Stimulated activated CD8-positive, alpha-beta memory T cell treated with anti-CD3 and anti-CD28 coated beads, Interleukin-7, amount 100 ng/mL, for 1 hour (primary cell): ENCODE measurements at places on chromosomes 3 and 15.

- no peak for DNase-seq
Observed at GRCh38 chr3:138381413-138381901, 33.1 kb downstream of the MRAS start.

- DNase-seq = no peak
Observed at GRCh38 chr15:67778968-67779548, 46.3 kb upstream of the SKOR1 start.

DNA sequence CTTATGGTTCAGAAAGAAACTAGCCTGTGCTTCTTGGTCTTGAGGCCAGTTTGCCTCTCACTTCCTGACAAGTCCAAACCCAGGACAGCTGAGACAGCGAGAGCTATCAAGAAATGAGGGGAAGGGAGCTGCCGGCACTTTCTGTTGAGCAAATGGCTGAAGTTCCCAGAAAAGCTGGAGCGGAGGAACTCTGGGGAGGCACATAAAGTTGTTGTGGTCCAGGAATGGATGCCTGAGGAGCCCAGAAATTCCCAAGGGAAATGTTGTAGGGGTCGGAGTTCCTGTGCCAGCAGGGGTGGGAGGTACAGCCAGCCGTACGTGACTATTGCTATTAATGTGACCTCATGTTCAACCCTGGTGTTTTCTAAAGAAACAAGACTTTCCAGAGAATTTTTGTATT, 98.8 kb upstream of the TNFAIP8L3 start:
- DNase-seq = no peak

DNA sequence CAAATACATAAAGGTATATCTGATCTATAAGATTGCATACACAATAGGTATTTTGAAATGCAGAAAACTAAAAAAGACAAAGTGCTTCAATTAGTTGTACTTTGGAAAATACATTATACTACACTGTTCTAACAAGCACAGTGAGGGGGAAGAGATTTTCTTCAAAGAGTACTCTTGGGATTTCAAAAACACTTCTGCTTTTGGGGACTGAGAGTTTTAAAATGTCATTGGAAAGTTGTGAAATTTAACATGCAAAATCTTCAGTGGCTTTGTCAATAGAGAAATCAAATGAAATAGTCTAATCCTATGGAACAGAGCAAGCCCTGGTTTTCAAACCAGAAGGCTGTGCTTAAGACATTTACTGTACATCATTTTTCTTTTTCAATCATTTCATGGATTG, 322.2 kb upstream of the SEMA6D start:
- DNase-seq = no peak

DNA sequence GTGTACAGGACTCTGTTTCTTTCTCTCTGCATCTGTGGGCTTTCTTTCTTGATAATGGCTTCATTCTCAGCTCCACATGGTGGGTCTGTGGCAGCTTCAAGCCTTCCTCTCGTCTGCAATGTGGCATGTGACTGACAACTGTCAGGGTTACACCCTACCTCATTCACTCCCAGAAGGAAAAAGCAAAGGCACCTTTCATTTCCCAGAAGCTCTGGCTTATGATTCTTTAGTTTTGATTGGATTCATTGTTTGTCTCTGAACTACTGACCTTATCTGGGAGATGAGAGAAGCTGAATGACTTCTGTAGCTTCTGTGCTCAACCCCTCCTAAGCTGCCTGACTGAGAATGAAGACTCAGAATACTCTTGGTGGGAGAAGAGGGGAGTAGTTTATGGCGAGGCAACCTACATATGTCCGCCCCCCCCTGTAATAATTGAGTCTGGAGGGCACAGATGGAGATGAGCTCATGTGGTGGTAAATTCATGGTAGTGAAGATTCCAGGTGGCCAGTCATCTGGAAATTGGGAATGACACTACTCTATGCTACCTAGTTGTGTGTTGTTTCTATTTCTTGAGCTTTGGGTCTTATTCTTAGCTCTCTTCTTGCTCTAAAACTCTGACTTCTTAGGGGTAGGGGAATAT, 38.4 kb downstream of the KCNAB1 start:
- DNase-seq = no peak

GRCh38 chr3:165549665-165550064, 287.6 kb downstream of the BCHE start:
- DNase-seq = no peak

- DNase-seq = no peak
Observed at GRCh38 chr3:129676985-129677384, 70.5 kb upstream of the PLXND1 start.

- DNase-seq = peak; percentile 41
Observed at GRCh38 chr15:28975766-28976179, 90.0 kb downstream of the APBA2 start.

DNA sequence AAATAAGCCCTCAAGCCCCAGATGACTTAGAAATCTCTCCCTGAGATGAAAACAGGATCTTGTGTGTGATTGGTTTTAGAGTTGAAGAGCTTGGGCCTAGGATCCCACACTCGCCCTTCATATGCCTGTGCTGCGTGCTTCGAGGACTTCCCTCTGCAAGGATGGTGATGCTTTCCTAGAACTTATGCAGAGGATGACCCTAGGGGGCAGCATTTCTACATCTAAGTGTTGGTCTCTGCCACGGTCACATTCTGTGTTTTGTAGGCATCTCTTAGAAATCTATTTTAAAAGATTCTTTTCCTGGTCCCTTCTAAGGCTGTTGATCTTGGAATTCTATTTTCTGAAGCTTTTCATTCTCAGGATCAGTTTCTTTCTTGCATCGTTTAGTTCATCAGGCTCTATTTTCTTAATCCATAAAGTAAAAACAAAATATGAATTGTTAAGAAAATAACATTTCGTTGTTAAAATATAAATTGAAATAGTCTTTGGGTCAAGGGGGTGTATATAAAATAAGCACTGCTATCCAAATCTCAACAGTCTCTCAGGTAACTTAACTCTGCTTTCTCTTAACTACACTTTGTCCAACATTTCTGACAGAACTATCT, 45.7 kb downstream of the WDR76 start:
- DNase-seq = no peak

DNA sequence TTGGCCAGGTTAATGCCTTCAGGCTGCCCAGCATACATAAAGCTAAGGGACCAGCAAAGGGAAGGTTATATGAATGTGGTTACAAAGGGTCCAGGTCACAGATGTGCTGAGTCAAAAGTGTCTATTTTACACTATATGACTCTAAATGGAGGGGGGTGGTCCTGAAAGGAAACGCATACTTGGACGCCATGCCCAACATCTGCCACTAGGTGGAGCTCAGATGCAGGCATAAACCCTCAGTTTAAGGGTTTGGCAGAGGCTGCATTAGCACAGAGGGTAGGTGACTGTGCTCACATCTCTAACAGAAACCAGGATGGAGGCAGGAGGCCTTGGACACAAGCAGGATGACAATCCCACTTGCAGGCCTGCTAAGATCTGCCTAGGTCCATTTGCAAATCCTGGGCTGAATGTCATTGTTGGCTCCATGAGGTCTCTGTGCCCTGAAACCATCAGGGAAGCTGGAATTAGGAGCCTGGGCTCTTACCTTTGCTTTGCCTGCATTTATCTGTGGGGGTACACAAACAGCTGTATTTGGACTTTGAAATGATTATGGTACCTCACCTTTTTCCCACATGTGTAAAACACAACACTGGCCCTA, 55.8 kb downstream of the ZNF621 start:
- DNase-seq = peak; percentile 29

GRCh38 chr3:104547031-104547430, 819.7 kb upstream of the ALCAM start:
- DNase-seq = no peak

DNA sequence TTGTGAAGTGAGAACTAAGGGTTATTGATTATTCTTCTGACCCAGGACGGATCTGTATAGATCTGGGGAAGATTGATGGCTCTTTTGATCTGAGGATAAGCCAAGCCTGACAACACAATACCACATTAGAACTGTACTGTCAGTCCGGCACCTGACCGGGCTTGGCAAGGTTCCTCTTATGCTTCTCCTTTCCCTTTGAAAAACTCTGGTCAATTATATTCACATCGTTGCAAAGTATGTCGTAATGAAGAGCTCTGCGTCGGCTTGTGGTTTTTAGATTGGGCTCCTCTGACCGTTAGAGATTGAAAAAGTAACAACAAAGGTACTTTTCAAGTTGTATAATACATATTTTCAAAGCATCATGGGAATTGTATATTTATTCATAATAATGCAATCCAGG, 389.8 kb downstream of the NR2F2 start:
- DNase-seq = no peak
